Stimulated activated CD8-positive, alpha-beta memory T cell treated with anti-CD3 and anti-CD28 coated beads, Interleukin-4, amount 100 ng/mL, for 1 hour (primary cell): ENCODE measurements at places on chromosomes 16 and 17.

DNA sequence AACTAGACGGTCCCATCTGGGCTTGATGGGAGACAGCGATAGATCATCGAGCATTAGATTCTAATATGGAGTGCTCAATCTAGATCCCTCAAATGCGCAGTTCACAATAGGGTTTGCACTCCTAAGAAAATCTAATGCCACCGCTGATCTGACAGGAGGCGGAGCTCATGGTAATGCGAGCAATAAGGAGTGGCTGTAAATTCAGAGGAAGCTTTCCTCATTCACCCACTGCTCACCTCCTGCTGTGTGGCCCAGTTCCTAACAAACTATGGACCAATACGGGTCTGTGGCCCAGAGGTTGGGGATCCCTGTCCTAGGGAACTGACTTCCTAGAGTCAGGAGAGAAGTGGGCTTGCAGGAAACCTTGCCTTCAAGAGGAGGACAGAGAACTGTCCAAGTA lies 25.2 kb upstream of the AMZ2 start:
- DNase-seq: no peak

DNA sequence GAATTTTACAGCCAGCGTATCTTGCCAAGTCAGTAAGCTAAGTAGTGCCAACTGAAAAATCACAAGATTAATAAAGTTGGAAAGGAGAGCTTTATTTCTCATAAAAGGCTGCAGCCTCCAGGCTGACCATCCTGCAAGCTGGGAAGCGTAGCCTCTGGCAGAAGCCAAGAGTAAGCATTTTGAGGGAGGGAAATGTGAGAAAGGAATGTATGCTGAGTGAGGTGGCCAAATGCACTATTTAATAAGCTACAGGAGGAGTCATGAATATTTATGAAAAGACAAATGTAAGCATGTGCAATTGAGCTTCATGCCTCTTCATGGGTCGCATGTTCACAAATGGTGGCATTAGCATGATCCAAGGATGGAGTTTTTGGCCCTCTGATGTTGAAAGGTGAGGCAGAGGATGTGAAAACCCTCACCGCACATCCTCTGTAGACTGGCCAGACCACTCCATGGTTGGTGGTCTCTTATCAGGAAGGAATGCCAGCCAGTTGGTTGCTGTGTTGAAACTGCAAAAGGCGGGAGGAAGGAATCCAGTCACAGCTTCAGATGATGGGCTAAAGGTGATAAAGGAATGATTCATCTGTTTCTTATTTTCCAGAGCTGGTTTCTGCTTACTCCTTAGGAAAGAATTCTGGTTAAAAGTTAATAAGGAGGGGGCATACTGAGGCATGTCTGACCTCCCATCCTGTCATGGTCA lies 9.2 kb downstream of the KRT33B start:
- DNase-seq: no peak

DNA sequence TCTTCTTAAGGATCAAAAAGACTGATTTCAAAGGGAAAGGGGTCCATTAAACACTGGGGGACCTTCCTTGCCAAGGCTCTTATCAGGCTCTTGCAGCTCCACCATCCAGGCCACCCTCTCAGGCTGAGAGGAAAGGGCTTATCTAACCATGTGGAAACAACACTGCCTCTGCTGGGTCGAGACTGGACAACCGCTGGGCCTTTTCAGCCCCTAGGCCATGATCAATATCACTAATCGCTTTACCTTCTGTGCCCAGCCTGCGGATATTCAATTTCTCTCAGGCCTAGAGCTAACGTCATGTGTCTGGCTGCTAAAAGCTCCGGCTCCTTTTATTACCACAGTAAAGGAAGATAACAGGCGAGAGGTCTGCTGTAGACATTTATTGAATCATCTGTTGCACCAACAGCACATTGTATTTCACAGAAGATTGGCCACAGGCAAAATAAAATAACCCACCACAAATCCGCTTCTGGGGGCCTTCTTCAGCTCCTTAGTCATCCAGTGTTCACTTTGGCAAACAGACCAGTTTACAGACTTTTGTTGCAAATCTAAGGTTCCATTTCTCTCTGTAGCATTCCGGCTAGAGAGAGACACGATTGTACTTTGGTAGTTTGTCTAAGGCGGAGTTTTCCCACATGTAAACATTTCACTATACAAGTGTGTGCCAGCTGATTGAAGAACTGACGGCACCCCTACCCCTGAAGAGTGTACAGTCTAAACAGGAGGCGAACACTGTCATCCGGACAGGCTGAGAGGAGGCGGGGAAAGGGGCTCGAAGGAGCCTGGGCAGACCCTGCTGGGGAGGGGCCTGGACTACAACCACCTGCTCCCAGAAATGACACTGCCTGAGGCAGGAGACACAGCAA lies 13.9 kb downstream of the CYB561 start:
- DNase-seq: no peak

GRCh38 chr17:50046179-50046578 lies 9.7 kb upstream of the ITGA3 start:
- no peak for DNase-seq

- DNase-seq: no peak
Measured at GRCh38 chr17:27549251-27549893, 81.6 kb upstream of the LGALS9 start.

DNA sequence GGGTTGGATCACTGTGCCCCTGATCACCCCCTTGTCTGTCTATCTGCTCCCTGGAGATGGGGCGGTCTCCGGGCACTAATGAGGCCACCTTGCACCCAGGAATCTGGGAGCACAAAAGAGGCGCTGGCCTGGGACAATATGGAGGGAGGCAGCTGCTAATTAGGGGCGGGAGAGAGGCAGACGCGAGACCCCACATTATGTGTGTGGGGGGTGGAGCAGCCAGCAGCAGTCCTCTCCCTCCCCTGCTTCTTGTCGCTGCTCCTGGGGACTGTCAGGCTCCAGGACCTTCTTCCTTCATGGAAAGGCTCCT lies 324 bp upstream of the HCRT start:
- no peak for DNase-seq

DNA sequence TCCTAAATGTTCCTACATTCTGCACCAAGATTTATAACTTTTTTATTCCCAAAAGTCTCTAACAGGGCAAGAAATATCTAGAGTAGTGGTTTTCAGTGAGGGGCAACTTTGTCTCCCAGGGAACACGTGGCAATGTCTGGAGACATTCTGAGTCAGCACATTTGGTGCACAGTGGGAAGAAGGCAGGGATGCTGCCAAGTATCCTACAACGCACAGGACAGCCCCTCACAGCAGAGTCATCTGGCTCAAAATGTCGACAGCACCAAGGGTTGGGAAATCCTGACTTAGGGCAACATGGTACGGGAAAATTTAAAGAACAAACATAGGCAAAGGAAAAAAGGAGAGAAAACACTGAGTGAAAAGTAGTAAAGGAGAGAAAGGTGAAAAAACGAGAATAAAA lies 61.8 kb downstream of the SMG6 start:
- no peak for DNase-seq

DNA sequence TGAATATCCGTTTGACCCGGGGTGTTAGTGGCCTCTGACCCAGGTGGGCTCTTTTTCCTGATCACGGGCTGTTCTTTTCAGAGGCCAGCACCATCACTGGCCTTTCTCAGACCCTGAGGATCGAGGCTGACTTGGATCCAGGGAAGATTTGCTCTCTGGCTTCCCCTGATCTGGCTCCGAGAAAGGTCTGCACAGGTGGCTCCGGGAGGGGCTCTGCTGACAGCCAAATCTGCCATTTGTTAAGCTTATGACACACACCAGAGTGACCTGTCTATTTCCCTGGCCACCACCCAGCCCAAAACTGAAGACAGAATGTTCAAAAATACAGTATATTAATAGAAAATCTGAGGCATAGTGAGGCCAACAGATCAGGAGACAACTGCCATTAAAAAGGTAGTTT lies 221.8 kb upstream of the TNRC6C start:
- DNase-seq: no peak

GRCh38 chr16:86572606-86573005 lies 5.7 kb upstream of the FOXL1 start:
- DNase-seq: no peak

DNA sequence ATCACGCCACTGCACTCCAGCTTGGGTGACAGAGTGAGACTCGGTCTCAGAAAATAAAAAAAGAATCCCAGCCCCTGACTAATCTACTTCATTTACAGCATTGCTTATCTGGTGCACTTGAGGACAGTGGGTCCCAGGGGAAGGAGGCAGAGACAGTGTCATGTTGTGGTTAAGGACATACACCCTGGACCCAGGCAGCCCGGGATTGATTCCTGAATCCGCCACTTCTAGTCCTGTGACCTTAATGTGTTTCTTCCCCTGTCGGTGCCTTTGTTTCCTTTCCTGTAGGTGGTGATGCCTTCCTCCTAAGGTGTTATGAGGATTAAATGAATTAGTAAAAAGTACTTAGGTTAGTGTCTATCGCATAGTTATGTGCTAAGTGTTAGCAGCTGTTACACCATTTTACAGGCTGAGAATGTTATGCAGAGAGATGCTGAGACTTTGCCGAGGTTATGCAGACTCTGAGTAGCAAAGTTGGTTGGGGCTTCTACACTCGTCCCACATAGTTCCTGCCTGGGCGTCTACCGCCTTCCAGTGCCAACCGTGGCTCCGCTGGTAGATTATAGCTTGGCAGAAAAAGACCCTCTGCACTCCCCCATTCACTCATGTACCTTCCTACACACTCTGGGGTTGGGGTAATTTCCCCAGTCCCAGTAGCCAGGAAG lies 74.8 kb downstream of the RAB11FIP4 start:
- DNase-seq: no peak

DNA sequence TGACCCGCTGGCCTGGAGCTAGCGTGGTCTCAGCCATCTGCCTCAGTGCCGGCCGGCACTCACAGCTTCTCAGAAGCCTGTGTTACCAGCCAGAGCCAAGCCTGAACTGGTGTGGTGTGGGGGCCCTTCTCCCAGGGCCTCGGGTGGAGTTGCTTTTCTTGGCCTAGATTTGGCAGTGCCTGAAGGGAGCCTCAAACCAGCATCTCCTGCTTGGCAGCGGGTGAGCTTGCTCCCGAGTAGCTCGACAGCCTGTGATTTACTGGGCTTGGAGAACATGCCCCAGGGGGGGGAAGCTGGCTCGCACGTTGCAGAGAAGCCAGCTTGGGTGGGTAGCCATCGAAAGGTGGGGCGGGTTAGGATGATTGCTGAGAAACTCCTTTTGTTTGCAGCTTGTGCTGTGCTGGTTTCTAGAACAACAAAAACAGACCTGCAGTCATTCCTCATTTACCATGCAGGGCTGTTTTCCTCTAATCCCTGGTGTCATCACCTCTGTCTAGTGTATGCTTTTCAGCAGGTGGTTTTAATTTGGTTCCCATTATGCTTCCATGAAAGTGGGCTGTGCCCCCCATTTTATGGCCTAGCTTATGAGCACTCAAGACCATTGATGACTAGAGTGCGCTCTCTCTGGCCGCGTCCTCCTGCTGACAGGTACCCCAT lies 42.2 kb downstream of the TBCD start:
- DNase-seq: no peak

GRCh38 chr17:51419476-51419875 lies 159.1 kb downstream of the UTP18 start:
- DNase-seq: no peak

GRCh38 chr17:68704871-68705713 lies 103.9 kb upstream of the FAM20A start:
- no peak for DNase-seq

DNA sequence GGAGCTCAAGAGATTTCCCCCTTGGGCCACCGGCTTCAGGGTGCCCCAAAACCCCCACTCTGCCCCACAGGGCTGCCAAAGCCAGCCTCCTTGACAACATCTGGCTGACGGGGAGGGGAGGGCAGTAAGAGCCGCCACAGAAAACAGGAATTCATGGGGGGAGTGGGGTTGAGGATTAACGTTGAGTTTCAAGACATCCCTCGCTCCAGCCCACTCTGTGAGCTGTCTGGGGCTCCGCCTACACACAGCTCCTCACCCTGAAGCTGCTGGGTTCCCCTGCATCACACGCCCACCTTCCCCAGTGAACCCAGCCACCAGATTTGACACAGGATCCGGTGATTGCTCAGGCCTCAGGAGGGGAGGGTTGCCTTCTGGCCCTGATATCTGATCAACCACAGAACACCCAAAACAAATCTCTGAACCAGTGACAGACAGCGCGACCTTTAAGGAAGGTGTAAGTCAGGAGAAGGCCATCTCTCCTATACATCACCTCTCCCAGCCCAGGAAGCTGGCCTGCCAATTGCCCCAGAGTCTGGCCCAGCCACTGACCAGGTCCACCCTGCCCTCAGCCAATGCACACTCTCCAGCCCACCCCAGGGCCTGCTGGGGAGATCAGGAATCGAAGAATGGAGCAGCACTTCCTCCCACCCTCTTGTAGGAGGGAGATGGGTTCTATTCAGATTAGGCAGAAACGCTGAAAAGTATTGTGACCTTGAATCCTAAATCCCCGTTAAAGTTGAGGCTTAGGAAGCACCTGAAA lies 132.1 kb downstream of the CLEC16A start:
- DNase-seq: no peak

GRCh38 chr17:6110592-6110991 lies 40.4 kb downstream of the WSCD1 start:
- DNase-seq: no peak

DNA sequence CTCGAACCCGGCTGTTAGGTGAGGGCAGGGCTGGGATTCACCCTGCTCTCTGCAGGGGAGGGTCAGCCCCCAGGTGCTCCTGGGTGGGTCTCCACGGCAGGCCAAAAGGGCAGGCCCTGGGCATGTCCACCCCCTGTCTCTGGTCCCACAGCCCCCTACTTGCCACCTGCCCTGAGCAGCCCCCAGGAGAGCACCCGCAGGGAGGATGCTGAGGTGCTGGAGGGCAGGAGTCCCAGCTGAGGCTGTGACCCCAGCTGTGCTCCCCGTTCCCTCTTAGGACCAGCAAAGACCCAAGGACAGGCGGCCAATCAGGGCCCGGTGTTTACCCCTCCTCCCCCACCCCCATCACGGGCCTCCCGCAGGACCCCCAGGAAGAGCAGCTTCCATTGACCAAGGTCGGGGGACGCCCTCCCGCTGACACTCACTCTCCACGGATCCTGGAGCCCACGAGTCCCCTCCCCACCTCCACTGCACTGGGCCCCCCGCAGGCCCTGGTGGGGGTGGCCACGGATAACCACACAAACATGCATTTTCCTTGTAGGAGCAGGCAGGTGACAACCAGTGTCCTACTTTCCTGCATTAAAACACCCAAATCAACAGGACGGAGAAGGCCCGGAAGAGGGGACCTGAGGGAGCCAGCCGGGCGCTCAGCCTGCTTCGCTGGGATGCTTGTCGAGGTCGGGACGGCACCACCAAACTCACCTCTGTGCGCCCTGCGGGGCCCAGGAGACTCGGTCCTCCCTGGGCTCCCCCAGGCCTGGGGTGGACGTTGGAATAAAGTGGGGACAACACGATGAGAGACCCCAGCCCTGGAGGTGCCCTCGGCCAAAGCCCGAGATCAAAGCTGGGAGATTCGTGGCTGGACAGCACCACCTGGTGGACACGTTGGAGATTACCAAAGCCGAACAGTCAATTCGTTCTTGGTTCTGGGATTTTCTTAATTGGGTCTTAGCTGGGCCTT lies 22.5 kb upstream of the ENPP7 start:
- peak; percentile 33 for DNase-seq

- no peak for DNase-seq
Measured at GRCh38 chr17:28895794-28896447, 1.6 kb downstream of the FLOT2 start.
